ENCODE measurements at places on chromosomes 11 and 22. TPM values are rescaled to one million over a fixed set of nuclear protein-coding genes. Genes with fewer than 3 reads are reported as not detected.

GRCh38 chr22:33464698-33465097 is 406.5 kb upstream of the SYN3 start:
- DNase-seq: no peak

Gene FAM227A
- total RNA-seq: 2.9 TPM

DNA sequence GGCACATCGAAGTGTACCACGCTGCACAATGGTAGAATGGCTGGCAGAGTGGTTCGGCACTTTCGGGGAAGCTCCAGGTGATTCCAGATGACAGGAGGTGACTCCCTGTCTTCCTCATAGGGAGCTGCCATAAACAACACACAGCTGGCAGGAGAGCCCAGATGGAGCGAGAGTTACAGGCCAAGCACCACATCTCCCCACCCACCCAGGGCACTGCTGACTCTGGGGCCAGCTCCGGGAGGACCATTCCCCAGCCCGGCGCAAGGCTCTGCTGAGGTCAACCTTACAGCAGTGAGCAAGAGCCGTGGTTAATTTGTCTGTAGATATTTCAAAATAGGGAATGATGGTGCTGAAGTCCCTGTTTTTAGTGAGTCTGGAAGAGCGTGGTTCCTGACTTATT is 78.8 kb upstream of the HMGXB4 start:
- DNase-seq: no peak

GRCh38 chr11:8325591-8326304 is 62.1 kb upstream of the LMO1 start:
- DNase-seq: peak; percentile 42

DNA sequence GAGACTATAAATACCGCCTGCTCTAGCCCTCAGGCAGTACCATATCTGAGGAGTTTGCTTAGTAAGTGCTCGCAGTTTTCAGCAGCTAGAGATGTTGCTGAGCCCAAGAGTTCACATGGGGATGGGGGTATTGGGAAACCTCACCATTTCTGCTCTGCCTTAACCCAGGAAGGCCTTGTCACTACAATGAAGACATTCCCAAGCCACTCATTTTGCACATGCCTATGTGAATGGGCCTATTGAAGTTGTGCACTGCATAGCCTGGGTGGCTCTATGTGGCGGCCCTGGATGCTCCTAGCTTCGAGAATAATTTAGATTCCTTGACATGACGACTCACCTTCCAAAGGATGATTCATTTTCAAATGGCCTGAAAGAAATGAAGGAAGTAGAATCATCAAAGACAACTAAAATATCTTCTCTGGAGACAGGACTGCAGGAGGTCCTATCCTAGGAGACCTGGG is 163.4 kb downstream of the ADAMTS15 start:
- no peak for DNase-seq

Gene CCDC188
- total RNA-seq: 6.8 TPM

Gene C1QTNF4
- total RNA-seq: 5.0 TPM

DNA sequence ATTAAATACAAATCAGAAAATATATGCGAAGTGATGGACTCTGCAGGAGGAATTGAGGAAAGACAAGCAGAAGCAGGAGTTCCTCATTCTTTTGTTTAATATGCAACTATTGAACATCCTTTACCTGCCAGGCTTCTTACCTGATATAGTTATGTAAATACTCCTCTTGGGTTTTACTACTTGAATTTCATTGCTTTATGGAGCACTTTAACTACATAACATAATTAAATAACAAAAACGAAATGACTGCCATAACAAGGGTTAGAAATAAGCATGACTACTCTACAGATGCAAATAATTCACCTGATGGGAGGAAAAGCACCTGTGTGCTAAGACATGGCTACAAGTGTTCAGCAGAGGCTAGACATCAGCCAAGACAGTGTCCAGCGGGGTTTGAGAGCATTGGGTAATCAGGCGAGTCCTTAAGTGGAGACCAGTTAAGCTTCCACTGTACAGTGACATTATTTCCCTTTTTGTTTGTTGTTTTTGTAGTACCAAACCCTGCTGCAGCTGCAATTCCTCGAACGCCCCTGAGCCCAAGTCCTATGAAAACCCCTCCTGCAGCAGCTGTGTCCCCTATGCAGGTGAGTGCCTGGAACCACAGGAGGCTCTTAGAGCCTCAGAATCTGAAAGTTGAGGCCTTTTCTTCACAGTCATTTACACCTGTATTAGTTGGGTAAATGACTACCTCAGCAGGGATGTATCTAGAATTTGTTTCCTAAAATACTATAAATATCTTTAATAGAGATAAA is 67.4 kb downstream of the SPECC1L start:
- DNase-seq: no peak

DNA sequence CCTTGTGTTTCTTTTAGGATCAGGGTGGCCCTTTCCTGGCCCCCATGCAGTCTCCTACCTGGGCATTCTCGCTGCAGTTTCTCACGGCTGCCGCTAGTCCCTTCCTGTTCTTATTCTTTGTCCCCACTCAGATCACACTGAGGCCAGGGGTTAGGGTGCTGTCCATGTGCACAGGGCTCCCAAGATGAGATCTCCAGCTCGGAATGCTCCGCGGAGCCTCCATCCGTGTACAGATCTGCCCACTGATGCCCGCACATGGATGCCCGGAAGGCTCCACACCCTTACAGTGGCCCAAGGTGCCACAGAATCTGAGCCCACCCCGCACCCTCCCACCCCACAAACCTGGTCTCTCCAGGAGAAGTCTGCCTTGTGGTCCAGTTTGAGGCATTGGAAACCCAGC is 457.3 kb downstream of the TBC1D22A start:
- peak; percentile 34 for DNase-seq

- DNase-seq: no peak
Measured at GRCh38 chr11:124865181-124865901, at the start of gene ROBO3. Gene ROBO3, plus strand, starts transcription at chr11:124865432. Its CDS starts 146 bp downstream, at chr11:124865578.

GRCh38 chr11:6433998-6434660 is 6.7 kb downstream of the HPX start:
- no peak for DNase-seq
